Germinal center (tissue), 1 donor: ENCODE measurements at places on chromosomes 12 and 14.
A peak's percentile ranks its signal among the peaks of the same experiment; 100 is the strongest.

DNA sequence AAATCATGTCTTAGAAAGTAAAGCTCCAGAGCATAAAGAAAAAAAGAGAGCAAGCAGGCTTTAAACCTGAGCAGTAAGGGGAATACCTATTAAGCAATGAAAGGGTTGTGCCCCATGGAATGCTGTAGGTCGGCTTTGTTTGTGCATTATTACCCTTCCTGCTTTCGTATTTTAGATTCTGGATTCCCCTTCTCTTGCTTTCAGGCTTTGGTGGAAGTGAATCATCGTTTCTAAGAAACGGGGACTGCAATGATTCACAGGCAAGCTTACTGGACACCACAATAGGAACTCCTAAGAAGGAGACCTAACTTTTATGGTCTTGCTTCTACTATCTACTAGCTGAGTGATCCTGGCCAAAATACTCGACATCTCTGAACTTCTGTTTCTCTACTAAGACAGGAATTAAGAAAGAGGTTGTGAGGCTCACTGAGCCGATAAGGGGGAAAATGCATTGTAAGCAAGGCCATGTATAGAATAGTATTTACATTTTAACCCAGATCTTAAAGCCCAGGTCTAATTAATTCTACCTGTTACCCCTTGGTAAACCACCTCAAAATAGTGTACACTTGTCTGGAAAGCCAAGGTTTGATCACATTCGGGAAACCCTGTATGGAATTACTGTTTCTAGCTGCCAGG is 1.2 kb upstream of the BMAL2 start:
- DNase-seq = no peak

DNA sequence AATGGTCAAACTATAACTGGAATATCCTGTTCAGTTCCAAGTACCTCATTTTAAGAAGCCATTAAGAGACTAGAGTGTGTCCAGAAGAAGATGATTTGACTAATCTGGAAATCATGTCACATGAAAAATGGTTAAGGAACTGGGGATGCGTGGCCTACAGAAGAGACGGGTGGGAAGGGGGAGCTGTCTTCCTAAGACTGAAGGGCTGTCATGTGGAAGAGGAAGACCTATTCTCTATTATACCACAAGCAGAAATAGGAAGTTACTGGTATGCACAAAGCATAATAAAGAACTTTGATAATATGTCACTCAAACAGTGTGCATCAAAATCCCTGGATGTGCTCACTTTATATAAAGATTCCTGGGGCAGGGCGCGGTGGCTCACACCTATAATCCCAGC is 50.3 kb downstream of the HECTD4 start:
- no peak for DNase-seq

- no peak for DNase-seq
Observed at GRCh38 chr12:16437926-16438325, 90.5 kb downstream of the MGST1 start.

DNA sequence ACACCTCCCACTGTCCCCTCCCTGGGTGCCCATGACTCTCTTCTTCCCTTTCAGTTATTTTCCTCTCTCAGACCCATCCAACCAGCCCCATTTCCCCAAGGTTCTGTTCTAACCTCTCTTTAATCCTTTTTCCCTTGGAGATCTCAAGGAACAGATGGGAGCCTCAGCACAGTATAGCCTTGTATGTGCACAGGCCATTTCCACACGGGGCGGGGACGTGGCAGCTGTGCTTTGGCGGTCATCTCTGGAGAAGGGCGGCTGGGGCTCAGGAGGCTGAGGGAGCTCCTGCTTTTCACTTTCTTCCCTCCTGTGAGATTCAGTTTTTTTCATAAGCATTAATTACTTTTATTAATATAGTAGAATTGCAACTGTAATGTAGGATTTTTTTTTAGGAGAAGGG is 212.2 kb downstream of the ZFP36L1 start:
- DNase-seq = no peak

DNA sequence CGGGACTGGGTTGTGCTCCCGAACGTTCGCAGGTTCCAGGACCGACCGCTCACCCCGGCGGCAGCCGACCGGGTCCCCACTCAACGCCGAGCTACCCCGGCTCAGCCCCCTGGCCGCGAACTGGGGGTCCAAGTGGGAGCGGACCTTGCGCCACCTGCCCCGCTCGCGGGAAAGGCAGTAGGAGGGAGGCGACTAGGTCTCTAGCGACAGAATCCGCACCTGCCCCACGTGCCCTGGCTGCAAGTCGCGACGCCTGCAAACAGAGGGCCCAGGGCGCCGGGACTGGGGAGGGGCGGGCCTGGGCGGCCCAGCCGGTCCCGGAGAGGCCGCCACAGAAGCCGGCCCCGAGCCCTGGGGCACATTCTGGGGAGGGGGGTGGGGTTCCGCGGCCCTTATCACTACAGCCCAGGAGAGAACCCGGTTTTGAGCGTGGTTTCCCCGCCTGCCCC is 239.2 kb upstream of the CPNE8 start:
- DNase-seq = no peak

DNA sequence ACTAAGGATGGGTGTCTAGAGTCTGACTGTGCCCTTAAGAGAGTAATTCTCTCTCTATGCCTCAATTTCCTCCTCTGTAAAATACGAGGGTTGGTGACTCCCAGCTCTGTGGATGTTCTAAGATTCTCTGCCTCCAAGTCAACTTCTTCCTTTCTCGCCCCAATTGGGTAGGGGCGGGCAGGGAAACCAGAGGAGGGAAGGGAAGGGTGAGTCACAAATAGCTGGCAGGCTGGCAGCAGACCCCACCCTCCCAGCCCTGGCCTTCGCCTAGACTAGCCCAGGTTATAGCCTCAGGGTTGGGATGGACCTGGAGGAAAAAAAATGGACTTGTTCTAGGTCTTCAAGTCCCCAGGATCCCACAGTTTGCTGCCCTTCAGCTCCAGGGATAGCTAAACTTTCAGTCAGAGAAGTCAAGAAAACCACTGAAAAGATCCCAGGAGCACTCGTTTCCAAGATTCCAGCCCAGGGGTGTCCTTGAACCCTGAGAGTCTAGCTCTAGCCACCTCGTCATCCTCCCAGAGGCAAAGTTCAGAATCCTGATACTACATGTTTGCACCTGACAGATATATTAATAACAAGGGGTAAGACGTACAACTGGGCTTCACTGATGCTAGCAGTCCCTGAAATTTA is 2.3 kb downstream of the DGKA start:
- DNase-seq = no peak

DNA sequence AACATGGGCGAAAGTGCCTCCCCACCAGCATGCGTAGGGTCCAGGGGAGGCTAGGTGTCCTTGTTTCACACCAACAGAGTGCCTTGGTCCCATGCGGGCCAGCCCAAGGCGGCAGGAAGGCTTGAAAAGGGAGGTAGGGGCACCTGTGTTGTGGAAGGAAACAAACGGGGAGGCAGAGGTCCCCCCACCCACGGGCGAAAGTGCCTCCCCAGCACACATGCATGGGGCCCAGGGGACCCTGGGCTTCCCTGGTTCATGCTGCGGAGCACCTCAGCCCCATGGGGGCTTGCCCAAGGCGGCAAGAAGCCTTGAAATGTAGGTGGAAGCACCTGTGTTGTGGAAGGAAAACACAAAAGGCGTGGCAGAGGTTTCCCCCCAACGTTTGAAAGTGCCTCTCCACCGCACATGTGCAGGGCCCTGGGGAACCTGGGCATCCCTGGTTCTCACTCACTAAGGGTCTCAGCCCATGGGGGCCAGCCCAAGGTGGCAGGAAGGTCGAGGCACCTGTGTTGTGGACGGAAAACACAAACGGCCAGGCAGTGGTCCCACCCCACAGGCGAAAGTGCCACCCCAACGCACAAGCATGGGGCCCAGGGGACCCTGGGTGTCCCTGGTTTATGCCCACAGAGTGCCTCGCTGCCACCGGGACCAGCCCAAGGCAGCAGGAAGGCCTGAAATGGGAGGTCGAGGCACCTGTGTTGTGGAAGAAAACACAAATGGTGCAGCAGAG is 374.7 kb downstream of the ALG10 start:
- no peak for DNase-seq

DNA sequence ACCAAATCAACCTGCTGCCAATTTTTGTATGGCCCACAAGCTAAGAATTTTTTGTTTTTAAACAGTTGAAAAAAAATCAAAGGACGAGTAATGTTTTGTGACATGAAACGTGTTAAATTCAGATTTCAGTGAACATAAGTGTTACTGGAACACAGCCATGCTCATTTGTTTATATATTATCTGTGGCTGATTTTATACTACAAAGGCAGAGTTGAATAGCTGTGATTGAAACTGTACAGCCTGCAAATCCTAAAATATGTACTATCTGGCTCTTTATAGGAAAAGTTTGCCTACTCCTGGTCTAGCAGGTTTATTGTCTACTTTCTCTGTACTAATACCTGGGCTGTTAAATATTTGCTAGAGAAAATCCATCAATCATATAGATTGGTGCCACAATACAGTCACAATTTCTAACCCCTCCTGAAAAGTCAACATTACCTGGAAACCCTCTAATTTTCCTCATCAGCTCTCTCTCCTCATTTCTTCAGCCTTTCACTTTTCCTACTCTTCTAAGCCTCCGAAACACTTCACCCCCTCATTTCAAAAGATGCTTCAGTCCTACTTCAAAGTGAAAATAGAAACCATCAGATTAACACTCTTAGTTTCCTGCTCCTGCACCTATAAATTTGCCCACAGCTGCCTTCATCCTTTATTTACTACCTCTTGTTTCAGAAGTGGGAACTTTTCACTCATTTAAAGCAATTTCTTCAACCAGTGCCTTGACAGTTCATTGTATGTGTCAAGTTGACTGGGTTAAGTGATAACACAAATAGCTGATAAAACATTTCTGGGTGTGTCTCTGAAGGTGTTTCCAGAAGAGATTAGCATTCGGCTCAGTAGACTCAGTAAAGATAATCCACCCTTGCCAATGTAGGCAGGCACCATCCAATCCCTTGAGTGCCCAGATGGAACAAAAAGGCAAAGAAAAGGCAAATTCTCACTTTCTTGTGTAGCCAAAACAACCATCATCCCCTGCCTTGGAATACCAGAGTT is 18.0 kb upstream of the C2CD5 start:
- no peak for DNase-seq

GRCh38 chr14:59277659-59278058 is 89.2 kb downstream of the DAAM1 start:
- no peak for DNase-seq

GRCh38 chr14:97113339-97113738 is 316.2 kb downstream of the VRK1 start:
- no peak for DNase-seq

GRCh38 chr14:70920608-70921007 is 13.3 kb downstream of the PCNX1 start:
- DNase-seq = no peak

GRCh38 chr12:3554371-3555115 is 63.5 kb downstream of the PRMT8 start:
- no peak for DNase-seq

DNA sequence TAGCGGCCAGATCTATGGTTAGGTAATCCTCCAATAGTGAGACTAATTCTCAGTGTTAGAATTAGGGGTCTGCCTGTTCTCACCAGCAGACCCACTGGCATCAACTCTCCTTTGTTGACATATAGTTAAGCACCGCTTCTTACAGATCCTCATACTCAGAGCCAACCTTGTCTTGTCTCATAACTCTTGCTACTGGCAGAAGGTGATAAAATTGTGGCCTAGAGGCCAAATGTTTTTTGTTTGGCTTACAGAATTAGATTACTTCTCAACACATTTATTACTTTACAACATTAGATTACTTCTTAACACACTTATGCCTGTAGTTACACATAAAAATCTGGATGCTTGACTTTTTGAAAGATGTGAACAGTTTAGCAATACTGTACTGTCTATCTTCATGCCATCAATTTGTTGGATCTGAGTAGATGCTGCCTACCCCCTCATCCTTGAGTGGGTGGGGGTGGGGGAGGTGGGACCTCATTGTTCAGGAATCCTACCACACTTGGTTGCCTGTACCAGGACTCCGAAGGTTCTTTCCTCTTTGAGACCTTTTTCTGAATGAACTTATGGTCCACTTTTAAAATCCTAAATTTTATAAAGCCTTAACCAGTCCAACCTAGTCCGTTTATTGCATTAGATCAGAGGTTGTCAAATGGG is 7.0 kb downstream of the MTHFD1 start:
- no peak for DNase-seq

GRCh38 chr12:115341442-115341841 is 657.5 kb upstream of the TBX3 start:
- no peak for DNase-seq

GRCh38 chr14:100887728-100888335 is 15.7 kb downstream of the RTL1 start:
- DNase-seq = no peak

DNA sequence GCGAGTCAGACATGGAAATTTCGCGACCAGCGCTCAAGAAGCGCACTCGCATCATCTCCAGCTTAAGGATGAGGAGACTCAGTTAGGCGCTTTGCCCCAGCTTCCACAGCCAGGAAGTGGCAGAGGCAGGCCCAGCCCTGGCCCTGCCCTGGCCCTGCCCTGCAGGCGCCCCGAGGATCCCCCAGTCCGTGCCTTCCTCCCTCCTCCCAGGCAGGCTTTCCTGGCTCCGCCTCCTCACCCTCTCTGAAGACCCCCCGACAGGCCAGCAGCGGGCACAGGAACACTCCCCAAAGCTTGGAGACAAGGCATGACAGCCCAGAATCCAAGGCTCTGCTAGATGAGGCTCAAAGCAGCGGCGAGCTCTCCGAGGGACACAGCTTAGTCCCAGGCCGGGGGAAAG is 25.1 kb downstream of the UBR7 start:
- DNase-seq = no peak

- DNase-seq = no peak
Observed at GRCh38 chr14:76948213-76948947, 80.1 kb downstream of the IRF2BPL start.

GRCh38 chr14:99605299-99605961 is 1.4 kb upstream of the CCDC85C start:
- peak; percentile 82 for DNase-seq

- no peak for DNase-seq
Observed at GRCh38 chr12:25494926-25495325, 58.2 kb downstream of the LMNTD1 start.

DNA sequence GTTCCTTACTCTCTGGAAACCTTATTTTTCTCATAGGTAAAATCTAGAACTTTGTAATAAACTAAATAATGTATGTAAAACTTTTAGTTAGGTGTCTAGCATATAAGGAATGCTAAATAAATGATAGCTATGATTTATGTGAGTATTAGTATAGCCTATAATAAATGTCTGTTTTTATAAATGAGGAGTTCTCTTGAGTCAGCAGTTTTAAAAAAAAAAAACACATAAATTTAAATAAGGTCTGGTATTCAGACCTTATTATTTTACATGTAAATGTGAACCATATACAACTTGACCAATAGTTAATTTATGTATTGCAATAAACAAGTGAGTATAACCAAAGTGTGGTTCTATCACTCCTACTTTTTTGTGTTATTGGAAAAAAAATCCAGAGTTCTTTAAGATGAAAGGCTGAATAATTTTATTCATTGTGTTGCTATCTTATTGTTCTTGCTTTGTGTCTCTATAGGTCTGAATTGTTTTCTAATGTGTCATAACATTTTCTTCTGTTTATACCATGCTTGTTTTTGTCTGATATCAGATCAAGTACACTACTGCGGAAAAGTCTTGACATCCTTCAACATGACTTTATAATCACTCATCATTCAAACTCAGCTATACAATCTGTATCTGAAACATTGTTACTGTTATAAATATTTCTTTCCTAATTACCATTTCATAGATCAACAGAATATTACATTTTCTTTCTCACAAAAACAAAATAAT is 115.7 kb downstream of the RASSF9 start:
- no peak for DNase-seq
